ENCODE measurements at places on chromosomes 4 and X.

GRCh38 chr4:118270492-118270891, 82.3 kb downstream of the PRSS12 start:
- DNase-seq, result peak; percentile 19

GRCh38 chr4:39331191-39331590, 35.0 kb downstream of the RFC1 start:
- DNase-seq, result no peak

GRCh38 chr4:100261346-100261745, 71.1 kb upstream of the DDIT4L start:
- DNase-seq, result no peak

DNA sequence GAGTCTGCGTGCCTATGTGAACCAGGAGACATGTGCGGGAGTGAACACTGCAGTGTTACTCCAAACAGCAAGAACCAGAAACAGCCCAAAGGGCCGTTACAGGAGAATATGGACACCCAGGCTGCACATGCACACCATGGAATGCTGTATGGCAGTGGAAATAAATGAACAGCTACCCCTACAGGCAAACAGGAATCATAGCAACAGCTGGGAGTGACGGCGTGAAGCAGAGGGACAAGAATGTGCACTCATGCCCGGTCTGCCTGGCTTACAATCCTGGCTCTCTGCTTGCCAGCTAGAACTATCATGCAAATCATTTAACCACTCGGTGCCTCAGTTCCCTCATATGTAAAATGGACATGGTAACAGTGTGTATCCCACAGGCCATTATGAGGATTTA, 16.6 kb downstream of the GPKOW start:
- peak; percentile 55 for DNase-seq

- DNase-seq, result no peak
Measured at GRCh38 chrX:105209406-105209805, 11.1 kb downstream of the TEX13A start.

GRCh38 chr4:148435654-148436406, 6.4 kb downstream of the NR3C2 start:
- no peak for DNase-seq

DNA sequence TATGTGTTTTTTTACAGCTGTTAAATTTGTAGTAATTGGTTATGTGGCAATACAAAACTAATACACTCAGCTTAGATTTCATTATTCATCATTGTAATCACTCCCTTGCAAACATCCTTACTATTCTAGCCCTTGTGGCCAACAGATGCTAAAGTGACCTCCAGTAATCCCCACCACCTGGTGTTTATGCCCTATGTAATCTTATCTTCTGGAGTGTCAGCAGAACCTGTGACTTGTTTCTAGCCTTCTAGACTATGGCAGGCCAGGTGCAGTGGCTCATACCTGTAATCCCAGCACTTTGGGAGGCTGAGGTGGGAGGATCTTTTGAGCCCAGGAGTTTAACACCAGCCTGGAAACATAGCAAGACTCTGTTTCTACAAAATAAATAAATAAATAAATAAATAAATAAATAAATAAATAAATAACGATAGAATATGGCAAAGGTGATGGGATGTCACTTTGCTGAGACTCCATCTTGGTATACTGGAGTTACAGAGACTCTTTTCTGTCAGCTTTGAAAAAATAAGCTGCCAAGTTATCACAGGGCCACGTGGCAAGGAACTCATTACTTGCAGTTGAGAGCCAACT, 12.3 kb upstream of the TSR2 start:
- DNase-seq, result no peak

DNA sequence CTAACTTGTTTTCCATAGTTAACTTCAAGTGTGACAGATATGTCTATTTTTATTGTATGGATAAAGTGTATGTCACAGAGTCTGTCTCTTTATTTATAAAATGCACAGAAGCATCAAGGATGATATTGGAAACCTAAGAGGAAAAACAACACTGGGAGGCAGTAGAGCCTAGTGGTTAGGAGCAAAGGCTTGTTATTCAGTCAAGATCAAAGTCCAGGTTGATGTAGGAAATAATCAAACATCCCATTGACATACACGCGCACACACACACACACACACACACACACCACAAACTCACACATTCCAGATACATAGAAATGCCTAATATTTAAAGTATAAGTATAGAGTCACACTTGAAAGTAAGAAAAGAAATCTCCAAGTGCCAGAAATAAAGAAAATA, 206.8 kb downstream of the CHRDL1 start:
- no peak for DNase-seq

- no peak for DNase-seq
Measured at GRCh38 chr4:14277505-14277904, 650.0 kb upstream of the BOD1L1 start.

DNA sequence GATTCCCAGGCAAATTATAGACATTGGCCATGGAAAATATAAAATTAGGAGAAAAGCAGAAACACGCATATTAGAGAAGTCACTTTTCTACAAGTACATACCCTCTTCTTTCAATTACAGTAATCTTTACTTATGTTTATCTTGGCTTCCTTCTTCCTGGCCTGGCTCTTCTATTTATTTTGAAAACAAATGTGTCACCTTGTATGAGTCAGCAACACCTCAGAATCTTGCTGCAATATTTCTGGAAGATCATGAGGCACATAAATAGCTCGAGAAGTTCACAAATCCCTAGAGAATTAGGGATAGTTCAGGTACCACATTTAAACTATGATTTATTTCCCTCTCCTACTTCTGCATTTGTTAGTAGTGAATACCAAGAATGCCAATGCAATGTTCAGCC, 124.6 kb downstream of the ANOS1 start:
- DNase-seq, result no peak

DNA sequence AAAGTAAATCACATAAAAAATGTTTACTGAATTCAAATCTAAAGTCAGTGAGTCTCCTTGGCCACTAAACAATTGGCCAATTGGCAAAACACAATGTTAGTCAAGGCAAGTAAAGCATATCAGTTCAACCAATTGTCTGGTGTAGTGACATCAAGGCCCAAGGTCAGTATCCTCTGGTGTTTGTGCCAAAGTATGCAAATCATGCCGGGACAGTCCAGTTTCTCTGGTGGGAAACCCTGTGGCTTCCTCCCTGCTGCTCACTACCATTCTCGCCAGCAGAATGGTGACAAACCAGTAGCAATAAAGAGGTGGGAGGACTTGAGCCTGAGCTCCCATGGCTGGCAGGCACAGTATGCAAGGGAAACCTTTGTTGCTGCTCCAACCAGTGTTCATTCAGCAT, 314.9 kb upstream of the FGF13 start:
- DNase-seq, result no peak

DNA sequence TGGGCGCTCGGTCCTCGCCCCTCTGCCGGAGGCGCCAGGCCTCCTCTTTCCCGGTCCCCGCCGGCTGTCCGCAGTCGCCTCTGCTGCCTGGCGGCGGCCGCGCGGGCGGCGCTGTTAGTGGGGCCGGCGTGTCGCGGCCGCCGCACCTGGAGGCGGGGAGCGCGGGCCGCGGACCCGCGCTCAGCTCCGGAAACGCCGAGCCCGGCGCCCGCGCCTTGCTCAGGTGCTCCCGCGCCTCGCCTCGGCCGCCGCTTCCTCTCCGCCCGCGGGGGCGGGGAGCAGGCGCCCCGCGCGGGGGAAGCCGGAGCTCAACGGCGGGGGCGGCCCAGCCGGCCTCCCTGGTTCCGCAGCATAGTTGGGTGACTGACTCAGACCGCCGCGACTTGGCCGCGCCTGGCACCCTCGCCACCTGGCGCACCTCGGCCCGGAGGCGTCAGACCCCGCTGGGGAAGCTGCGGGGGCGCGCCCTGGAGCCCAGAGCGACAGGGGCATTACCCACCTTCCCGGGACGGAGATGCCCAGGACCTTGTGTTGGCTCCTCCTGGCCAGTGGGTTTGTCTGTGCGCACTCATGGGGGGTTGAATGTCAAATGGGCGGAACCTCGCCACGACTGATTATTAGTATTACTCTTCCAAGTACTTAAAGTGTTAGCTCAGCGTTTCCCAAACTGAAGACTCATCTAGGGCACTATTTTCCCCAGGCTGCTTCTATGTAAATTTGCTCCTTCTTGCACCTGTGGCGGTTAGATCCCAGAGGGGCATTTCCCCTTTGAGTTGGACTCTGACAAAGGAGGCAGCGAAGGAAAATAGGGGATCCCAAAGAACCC, at the start of gene ARAP2:
Gene ARAP2 (minus strand): TSS at position 258 of the 826 bp plus-strand sequence. CDS start 15,028 bp downstream, outside the sequence.
- DNase-seq, result peak; percentile 42

- no peak for DNase-seq
Measured at GRCh38 chr4:124449881-124450280, 262.7 kb downstream of the ANKRD50 start.

- no peak for DNase-seq
Measured at GRCh38 chr4:132818091-132818490, 331.0 kb upstream of the PCDH10 start.

- no peak for DNase-seq
Measured at GRCh38 chr4:3062471-3062870, 11.9 kb downstream of the HTT-AS start.

- no peak for DNase-seq
Measured at GRCh38 chr4:75637176-75637575, 6.8 kb upstream of the CDKL2 start.

DNA sequence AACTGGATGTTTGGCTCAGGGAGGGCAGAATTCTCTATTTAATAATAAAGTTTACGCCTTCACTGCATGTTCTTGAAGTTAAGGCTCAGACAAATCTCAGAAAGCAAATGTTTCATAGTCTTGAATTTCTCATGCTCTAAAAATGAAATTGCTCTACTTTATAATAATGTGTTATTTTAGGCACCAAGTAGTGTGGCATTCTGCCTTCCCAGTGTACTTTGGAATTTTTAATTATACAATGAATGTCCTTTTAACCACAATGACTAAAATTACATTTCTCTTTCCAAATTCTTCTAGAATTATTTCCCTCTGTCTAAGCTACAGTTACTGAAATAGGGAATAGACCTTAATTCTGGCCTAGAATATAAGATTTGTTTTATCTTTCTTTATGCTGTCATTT, 97.9 kb upstream of the PDE5A start:
- no peak for DNase-seq

DNA sequence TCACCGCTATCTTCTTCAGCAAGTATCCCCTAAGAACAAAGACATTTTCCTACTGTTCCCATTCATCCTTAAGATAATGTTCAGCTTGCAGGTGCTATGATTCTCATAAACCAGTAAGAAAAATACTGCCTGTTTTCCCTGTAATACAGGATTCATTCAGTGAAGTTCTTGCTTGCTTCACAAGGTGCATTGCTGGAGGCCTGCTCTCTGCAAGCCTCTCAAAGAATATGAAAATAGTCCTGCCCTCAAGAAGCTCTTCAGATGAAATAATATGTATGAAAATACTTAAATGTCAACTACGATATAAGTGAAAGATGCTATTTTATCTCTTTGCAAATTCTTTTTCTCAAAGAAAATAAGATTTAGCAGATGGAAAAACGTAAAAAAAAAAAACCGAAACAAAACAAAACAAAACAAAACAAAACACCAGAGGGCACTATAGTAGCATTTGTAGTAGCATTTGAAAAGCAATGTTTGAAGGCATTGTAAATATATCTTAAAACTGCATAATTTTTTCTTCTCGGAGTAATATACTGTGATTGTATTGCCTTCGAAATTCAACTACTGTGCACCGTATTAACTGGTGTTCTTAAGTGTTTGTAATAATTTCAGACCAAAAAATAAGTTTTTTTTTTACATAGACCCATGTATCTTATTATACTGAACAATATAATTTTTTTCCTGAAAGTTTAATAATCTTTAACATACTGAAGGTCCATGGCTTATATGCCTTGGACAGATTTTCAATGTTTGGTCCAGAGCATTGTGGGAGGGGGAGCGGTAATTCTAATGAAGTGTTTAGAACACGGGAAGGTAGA, 26.0 kb downstream of the ADH4 start:
- no peak for DNase-seq

DNA sequence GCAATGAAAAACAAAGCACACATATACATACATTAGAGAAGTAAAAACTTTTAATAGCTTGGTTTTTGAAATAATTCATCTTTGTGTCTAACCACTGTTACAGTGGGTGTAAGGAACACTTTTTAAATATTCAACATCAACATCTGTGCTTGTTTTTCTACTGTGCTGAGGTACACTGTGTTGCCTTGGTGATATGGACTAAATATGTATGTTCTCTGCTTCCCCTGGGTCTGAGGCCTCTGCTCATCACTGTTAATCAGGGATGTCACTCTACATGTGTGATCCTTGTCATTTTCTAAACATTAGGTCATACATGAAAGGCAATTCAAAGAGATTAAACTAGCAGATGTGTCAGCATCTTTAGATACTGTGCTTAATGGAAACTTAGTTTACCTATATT, 10.9 kb downstream of the MCTS1 start:
- no peak for DNase-seq

DNA sequence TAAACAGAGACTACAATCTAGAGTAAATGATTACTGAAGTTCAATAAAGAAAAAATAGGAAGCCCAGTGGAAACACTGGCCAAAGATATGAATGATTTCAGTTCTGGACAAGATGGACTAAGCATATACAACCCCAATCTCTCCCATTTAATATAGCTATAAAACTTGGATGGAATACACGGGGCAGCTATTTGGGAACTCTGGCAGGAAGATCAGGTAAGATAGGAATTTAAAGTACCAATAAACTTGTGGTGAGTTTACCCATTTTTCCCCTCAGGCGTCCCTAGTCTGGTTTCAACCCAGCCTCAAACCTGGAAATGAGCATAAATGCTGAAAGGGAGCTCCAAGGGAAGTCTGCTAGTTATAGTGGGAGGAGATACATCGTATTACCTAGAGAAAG, 20.4 kb downstream of the NUP54 start:
- DNase-seq, result no peak

- no peak for DNase-seq
Measured at GRCh38 chr4:17103231-17103630, 204.8 kb upstream of the LDB2 start.

- no peak for DNase-seq
Measured at GRCh38 chrX:31092970-31093638, 21.3 kb upstream of the FTHL17 start.

DNA sequence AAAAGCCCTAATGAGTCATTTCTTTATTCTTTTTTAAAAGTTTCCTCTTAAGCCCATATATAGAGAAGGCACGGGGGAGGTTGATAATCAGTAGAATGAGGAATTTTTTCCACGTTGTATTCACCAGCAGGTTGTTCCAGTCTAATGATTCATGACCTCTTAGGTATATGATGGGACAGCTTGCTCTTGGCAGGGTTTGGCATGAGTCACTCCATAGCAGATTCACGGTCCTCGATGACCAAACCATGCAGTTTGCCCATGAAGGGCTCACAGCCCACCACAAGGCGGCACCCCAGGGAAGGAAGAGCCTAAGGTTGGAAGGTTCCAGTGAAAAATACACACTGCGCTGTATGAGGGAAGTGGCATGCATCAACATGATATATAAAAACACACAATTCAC, 623.8 kb upstream of the DIPK2B start:
- DNase-seq, result peak; percentile 39

DNA sequence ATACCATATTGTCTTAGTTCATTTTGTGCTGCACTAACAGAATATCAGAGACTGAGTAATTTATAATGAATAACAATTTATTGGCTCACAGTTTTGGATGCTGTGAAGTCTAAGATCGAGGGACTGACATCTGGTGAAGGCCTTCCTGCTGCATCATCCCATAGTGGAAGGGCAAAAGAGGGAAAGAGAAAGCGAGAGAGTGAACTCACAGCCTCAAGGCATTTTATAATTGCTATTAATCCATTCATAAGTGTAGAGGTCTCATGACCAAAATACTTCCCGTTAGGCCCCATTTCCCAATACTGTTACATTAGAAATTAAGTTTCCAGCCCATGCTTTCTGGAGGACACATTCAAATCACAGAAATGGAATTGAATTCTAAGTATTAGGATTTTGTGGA, 554.4 kb downstream of the TRAM1L1 start:
- DNase-seq, result no peak

- DNase-seq, result no peak
Measured at GRCh38 chr4:23374259-23374658, 515.6 kb downstream of the PPARGC1A start.
